NCI-H1436 treated with DMSO at 0.1 percent for 48 hours (cell line): ENCODE measurements at places on chromosomes 3 and 15.

- no peak for DNase-seq
Observed at GRCh38 chr3:107525644-107526305, 3.0 kb downstream of the BBX start.

- DNase-seq, result no peak
Observed at GRCh38 chr3:29757054-29757777, 476.3 kb downstream of the RBMS3 start.

GRCh38 chr15:31357148-31357547 lies 30.5 kb downstream of the KLF13 start:
- no peak for DNase-seq

GRCh38 chr3:184395320-184395660 lies 15.4 kb downstream of the CHRD start:
- no peak for DNase-seq

- DNase-seq, result no peak
Observed at GRCh38 chr3:178059119-178059518, 477.1 kb upstream of the KCNMB2 start.

DNA sequence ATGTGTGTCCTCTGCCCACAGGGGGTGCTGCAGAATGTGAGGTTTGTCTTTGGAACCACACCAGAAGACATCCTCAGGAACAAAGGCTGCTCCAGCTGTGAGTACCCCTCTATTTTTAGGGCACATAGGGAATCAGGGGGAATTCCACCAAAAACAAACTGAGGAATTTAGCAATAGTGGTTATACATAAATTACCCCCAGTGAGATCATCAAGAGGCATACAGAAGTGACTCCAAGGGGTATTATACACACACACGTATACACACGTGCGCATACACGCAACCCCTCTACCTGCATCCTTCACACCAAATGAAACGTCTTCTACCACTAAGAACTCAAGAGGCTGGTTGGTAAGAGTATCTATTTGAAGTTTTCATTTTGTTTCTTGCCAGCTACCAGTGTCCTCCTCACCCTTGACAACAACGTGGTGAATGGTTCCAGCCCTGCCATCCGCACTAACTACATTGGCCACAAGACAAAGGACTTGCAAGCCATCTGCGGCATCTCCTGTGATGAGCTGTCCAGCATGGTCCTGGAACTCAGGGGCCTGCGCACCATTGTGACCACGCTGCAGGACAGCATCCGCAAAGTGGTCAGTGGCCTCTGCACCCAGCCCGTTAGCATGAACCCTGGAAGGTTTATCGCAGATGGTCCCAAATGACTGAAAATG lies 2.9 kb downstream of the THBS1 start:
- no peak for DNase-seq

- no peak for DNase-seq
Observed at GRCh38 chr3:158912621-158913020, 110.8 kb downstream of the MFSD1 start.

- DNase-seq, result peak; percentile 2
Observed at GRCh38 chr3:36606871-36607765, 157.2 kb downstream of the DCLK3 start.

GRCh38 chr15:101479342-101479845 lies 10.1 kb downstream of the PCSK6 start:
- no peak for DNase-seq

GRCh38 chr3:196988241-196989029 lies 19.8 kb upstream of the PIGZ start:
- DNase-seq, result no peak

DNA sequence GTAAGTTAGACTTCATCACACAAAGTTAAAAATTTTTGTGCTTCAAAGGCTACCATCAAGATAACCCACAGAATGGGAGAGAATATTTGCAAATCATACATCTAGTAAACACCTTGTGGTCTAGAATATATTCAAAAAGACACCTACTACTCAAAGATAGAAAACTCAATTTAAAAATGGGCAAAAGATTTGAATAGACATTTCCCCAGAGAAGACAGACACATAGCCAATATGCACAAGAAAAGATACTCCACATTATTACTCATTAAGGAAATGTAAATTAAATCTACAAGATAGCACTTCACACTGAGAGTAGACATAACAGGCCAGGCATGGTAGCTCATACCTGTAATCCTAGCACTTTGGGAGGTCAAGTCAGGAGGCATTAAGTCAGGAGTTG lies 87.8 kb upstream of the MANF start:
- no peak for DNase-seq

GRCh38 chr15:74297887-74298286 lies 61.8 kb downstream of the CCDC33 start:
- no peak for DNase-seq

- no peak for DNase-seq
Observed at GRCh38 chr3:14485981-14486380, 54.2 kb downstream of the GRIP2 start.

DNA sequence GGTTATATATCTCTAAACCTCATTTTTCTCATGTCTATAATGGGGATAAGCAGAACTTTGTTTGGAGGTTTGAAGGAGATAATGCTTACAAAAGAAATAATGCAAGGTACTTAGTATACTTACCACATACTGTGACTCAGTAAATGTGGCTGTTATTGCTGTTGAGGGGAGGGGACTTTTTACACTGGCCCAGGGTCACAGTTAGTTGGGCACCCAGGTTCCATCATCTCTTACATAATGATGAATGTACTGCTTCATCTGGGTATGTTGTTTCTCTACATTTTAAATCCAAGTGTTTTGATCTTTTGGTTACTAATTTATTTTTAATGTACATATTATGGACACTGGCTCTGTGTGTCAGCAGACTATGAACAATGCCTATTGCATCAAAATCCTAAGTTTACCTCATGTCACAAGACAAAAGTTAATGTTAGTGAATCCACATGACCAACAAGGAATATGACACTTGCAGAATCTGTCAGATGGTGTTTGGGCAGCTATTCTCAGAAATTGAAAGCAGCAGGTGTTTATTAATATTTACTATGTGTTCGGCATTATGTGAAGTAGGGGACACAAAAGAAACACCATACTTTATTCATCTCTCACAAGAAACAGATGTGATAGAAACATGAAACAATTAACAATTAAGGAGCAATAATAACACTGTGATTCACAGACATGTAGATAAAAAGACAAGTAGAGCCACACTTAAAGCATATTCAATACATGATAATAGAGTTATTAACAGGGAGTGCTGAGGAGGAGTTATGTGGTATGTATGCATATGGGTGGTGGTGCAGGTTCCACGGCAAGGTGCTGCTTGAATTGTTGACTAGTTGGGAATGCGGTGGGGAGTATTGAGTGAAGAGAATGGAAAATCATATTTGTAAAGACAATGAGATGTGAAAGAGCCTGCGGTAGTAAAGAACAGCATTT lies 109.7 kb downstream of the GALK2 start:
- no peak for DNase-seq

DNA sequence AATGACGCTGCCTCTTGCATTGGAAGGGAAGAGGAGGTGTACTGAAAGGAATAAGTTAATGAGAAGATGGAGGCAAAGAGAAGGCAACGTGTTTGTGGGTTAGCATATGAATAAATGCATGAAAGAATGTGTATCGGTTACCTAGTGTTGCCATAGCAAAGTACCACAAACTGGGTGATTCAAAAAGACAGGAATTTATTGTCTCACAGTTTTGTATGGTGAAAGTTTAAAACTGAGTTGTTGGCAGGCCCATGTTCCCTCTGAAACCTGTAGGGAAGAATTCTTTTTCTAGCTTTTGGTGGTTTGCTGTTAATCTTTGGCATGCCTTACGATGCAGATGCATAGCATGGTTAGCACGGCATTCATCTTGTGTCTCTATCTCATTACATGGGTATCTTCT lies 729.9 kb downstream of the MECOM start:
- no peak for DNase-seq

DNA sequence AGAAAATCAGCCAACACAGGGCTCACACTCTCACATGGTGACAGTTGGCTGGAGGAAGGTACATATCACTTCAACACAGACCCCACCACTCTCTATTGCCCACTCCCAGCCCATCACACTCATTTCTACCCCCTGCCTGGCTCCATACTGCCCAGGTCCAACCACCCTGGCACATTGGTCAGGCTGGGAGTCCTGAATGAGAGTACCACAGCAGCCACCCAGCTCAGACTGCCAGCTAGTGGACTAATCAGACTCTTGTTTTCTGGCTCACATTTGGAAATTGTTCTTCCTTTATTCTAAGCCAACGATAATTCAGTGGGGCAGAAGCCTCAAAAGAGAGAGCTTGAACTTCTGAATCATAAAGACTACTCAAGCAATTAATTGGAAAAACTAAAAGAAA lies 20.0 kb downstream of the MRPL46 start:
- DNase-seq, result no peak

- no peak for DNase-seq
Observed at GRCh38 chr3:180252683-180253082, 215.9 kb upstream of the PEX5L start.

DNA sequence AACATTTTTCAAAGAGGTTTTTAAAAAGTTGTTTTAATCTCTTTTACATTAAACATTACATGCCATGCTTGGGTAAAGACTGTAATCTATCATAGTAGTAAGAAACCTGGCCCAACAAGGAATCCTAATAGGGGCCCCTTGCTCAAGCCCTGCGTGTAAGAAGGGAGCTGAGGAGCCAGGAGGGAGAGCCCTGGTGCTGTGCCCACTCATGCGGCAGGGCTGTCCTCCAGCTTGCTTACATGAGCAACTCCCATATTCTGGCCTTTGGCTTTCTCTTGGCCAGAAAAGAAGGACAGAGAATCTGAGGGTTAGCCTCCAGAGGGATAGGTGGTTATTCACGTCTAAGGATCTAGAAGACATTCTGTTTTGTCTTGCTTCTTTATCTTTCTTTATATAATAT lies 49.8 kb downstream of the KBTBD12 start:
- no peak for DNase-seq
